ENCODE measurements at places on chromosomes 7 and 10.

DNA sequence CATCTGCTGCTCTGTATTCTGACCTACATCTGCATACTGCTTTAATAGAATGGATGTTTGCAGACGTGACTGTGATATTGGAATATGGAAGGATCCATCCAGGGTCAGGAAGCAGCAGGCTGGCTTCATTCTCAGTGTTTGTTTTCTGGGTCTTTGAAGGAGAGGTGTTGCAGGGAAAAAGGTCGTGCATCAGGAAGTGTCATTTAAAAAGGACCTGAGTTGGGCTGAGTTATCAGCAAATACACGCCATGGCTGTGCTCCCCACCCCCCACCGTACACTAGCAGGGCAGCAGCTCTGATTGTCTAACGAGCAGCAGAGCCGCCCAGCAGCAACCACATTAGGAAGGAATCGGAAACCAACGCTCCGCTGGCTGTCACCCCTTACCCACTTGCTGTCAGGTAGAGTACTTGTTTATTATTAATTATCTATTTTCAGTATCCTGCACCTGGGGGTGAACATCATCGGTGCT is 63.1 kb upstream of the STEAP1B start:
- DNase-seq: no peak

DNA sequence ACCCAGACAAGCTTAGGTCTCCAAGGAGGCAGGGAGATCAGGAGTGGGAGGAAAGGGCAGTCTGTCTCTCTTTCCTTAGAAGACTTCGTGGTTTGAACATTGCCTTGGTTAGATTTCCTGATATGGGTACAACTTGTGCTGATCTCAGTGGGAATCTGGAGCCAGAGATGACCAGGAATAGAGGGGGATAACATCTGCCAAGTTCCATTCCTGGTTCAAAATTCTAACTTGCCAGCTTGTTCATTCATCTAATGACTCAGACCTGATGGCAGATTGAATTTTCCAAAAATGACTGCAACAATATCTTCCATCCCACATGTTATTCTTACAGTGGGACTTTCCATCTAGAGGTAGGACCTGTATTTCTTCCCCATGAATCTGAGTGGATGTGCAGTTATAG is 394.3 kb upstream of the PODXL start:
- no peak for DNase-seq

DNA sequence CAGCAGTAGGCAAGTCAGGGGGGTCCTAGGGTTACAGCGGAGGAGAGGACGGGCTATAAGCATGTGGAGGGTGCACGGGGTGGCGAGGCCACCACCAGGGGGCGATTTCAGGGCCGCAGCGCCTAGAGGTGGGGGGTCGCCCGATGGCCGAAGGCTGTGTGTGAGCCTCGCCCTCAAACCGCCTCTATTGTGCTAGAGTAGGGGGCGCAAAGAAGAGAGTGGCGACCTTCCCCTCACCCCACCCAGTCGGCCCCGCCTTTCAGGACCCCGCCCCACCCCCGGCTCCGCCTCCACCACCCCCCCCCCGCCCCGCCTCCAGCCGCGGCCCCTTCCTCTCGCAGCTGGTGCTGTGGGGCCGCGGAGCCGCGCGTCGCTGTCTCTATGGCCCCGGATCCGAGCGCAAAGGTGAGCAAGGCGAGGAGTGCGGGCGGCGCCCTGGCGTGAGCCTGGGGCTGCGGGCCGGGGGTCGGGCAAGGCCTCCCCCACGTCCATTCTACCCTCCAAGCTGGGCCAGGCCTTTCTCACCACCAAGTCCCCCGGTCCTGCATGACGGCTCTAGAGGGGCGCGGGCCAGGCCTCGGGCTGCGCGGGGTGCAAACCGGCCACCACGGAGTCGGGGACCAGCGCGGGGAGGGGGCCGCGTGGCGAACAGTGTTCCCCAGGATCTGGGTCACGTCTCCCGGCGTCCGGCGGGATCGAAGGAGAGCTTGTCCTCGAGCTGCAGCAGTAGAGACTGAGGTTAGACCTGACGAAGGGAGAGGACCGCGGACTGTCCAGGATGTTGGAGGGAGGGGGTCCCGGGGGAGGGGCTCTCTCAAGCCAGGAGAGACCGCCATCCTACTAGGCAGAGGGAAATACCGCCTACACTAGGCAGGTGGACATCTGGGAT is at the start of gene SEMA4G:
Gene SEMA4G, plus strand, starts transcription at position 318 of the 889 bp plus-strand sequence. CDS start 3,409 bp downstream, outside the sequence.
- no peak for DNase-seq

- DNase-seq: no peak
Observed at GRCh38 chr10:6224781-6225180, 22.0 kb downstream of the PFKFB3 start.

- no peak for DNase-seq
Observed at GRCh38 chr10:6047847-6048246, 14.3 kb downstream of the IL2RA start.

GRCh38 chr10:108673741-108674140 is 1249.6 kb downstream of the XPNPEP1 start:
- no peak for DNase-seq

DNA sequence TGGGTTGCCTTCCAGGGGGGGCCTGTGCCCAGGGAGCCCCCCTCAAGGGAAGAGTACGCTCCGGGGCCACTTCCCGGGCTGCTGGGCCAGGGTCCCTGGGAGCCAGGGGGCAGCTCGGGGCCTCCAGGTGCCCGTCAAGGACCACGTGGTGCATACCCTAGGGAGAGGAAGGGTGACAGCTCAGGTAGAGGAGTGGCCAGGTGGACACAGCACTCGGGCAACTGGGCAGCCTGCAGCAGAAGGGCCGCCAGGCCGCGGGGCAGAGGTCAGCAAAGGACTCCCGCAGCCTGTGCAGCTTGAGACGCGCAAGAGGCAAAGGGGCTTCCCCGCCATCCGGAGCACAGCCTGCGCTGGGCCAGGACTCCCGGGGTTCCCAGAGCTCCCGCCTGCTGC is 26.4 kb downstream of the AP5Z1 start:
- DNase-seq: no peak

- no peak for DNase-seq
Observed at GRCh38 chr7:102122026-102122425, 164.6 kb upstream of the SH2B2 start.

- no peak for DNase-seq
Observed at GRCh38 chr10:82190432-82191260, 315.7 kb downstream of the NRG3 start.

DNA sequence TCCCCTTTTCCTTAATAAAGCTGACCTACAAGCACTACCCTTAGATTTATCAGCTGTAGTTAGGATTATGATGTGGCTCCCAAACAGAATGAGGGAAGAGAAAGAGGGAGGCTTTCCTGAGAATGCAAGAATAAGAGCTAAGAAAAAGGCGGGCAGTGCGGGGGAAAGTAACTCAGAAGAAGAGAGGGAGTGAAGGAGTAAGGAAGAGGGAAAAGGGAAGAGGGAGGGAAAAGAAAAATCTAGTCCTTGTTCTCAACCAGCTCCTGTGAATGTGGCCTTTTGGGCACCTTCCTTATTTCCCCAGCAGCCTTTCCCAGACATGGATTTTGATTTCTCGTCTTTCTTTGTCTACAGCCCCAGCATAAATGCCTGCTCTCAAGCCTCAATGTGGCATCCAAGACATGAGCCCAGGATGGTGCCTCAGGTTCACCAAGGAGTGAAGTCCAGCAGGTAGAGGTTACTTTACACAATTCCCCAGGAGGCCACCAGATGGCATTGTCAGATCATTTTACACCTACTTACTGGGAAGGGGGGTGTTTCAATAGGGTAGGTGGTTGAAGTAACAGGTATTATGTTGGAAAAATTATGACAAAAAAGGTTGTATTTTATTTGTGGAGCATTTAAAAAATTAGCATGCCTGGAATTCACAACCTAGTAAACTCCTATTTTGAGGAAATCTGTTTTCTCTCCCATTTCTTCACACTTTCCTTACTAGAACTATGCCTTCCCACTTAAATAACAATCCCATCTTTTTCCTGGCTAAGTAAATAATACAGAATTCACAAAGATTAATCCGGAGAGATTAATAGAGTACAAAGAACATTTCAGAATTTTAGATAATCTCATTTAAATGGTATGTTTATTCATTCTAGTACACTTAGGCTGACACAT is 106.5 kb downstream of the HTR7 start:
- no peak for DNase-seq

- no peak for DNase-seq
Observed at GRCh38 chr7:92056286-92056685, 78.0 kb downstream of the CYP51A1 start.

GRCh38 chr7:149462101-149462520 is 1.2 kb upstream of the ZNF777 start:
- no peak for DNase-seq

DNA sequence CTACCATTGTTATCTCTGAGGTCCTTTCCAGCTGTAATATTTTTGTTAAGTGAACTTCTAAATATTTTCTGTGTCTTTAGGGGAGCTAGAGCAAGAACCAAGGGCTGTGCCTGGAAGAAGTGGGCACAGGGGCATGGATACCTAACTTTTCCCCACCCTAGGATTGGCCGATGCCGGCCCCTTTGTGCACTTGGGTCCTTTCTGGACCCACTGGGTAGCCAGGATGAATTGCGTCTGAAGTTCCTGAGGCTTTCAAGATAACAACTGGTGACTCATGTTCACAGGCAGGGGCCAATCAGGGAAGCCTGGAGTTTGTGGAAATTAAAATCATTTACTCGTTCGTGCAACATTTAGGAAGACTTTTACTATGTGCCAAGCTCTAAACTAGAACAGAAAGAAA is 758 bp downstream of the DPCD start:
- no peak for DNase-seq

GRCh38 chr10:52313256-52313932 is 687 bp upstream of the DKK1 start:
- DNase-seq: no peak

DNA sequence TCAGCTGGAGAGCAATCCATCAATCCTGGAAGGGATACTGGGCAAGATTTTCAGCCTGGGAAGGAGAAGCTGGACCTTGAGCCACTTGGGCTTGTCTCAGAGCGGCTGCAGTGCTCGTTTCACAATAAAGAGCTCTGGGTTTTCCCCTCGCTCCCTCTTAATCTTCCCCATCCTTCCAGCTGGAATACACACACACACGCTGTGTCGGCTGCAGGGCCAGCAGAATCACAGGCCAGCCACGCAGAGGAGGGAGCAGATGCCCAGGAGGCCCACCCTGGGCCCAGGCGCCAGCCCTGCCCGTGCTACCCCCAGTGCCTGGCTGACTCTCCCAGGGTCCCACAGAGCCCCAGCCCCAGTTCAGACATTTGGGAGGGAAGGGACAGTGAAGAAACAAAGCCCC is 255.1 kb downstream of the TNS3 start:
- DNase-seq: no peak

DNA sequence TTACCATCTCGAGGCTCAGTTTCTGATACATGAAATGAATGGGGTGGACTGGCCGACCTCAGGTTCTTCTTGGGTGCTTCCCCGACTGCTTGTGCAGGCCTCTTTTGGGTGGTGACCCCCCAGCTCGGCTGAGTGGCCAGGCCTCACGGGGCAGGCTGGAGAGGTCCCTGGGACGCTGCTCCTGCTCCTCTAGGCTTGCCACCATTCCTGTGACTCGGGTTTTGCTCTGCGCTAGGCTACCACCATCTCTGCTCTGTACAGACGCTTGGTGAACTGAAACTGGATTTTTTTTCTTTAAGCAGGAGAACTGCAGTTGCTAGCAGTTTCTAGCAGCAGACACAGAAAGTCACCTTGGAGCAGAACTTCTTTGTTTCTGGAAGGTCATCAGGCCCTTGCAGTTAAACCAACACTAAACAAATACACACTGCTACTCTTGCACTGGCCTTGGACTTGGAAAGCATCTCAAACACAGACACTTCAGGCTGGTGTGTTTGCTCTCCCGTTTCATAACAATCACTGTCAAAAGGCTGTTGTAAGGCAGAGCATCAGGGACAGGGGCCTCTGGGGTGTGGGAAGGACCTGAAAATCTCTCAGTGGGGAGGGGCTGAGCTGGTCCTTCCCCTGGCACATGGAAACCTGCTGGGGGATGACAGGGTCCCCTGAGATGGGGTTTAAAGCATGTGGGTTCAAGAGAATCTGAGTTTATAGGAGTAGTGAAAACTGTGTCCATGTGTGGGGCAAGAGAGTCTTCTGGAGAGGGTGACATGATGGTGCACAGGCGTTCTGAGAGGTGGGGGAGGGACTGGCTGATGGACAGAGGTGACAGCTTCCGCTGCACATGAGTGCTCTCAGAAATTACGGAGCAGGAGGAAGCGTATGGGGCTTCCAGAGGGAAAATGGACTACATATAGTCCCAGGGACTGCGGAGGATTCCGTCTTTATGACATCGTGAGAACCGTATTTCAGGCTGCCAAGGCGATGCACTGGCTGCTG is 35.0 kb upstream of the GIMAP8 start:
- DNase-seq: no peak

DNA sequence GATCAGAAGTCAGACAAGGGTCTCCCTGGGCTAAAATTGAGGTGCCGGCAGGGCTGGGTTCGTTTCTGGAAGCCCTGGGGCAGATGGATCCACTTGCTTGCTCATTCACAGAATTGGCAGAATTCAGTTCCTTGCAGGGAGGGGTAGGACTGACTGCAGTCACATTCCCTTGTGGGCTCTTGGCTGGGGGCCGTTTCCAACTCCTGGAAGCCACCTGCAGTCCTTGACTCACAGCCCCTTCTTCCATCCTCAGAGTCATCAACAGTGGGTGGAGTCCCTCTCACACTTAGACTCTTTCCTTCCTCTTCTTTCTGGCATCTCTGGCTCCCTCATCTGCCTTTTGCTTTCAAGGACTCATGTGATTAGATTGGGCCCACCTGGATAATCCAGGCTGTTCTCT is 54.6 kb upstream of the NANOS1 start:
- no peak for DNase-seq

DNA sequence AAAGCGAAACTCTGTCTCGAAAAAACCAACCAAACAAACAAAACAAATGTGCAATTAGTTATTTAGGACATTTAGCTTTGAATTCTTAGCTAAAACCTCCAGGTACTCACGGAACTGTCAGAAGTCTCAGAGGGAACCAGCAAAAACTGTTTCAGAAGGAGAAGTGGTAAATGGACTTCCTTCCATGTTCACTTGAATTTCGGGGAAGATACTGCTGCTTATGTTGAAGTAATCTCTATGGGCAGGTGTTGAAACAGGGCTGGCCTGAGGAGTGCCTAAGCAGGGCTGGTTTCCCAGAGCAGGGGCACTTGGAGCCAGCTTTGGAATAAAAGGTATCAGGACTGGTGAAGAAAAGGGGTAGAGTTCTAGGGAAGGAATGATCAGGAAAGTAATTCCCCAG is 2.4 kb upstream of the EXOC6 start:
- DNase-seq: no peak

GRCh38 chr7:81846398-81846797 is 76.6 kb upstream of the HGF start:
- no peak for DNase-seq

DNA sequence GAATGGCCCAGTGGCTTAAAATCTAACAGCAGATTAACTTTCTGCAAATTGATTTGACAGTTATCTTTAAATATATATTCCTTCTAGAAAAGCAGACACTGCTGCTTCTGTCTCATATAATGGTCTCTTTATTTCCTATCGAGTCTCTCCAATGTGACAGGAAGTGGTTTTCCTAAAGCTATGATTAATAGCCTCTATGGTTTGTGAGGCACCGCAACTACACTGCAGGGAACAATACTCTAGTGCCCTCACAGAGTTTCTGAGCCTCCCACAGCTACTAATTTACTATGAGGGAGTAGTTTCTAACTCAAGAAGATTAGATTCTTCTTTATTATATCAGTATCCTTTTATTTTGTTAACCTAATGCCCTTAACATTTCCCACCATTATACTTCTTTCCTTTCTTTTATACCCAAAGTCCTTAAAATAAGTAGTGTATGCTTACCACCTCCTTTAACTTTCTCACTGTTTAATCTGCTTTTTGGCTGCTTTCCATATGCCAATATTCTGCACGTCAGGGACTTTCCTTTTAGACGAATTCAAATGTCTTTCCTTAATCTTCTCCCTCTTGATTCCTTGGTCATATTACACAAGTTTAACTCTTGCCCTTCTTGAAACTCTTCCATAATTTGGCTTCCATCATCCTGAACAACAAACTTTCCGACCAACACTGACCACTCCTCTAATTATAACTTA is 23.8 kb upstream of the AHR start:
- DNase-seq: no peak

All from stimulated activated CD8-positive, alpha-beta memory T cell treated with anti-CD3 and anti-CD28 coated beads, Interleukin-4, amount 100 ng/mL, for 1 hour (primary cell).